ENCODE measurements at places on chromosomes 2 and 18.

GRCh38 chr18:79956276-79956675, 4.8 kb upstream of the SLC66A2 start:
- DNase-seq, result no peak

DNA sequence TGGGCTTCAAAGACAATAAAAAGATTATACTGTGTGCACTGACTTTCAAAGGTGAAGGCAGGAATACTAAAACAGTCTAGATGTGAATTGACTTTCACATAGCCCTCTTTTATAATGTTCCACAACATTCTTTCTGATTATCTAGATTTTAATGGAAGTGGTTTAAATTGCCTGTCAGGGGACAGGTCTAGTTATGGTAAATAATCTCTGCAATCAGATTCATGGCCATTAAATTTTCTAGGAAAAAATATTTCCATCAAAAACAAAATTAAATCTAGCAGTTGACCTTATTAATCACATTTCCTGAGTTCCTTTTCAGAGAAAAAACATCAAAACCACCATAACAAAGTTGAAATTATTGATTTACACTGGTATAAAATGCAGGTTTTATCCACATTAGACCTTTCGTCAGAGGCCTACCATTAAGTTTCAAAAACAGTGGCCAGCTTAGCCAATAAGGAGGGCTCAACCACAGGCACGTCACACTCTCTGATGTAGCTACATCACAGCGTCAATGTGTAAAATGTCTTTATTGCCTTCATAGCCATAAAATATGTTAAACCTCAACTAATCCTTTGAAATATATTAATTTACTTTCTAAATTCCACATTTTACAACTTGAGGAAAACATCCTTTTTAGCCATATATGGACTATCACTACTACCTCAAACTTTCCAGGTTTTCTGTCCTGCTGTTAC, 79.4 kb downstream of the NOL10 start:
- DNase-seq, result no peak

DNA sequence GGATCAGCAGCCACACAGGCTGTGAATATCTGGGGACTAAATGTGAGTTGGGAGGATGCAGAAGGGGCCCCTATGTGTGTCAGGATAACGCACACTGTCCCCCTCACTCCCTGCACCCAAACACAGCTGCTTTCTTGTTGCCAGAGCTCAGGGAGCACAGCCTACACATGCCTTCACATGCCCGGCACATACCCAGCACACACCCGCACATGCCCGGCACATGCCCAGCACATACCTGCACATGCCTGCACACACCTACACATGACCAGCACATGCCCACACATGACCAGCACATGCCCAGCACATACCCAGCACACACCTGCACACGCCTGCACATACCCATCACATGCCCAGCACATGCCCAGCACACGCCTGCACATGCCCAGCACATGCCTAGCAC, 75.6 kb downstream of the TPO start:
- no peak for DNase-seq

GRCh38 chr2:43405829-43406228, 179.4 kb upstream of the ZFP36L2 start:
- no peak for DNase-seq

DNA sequence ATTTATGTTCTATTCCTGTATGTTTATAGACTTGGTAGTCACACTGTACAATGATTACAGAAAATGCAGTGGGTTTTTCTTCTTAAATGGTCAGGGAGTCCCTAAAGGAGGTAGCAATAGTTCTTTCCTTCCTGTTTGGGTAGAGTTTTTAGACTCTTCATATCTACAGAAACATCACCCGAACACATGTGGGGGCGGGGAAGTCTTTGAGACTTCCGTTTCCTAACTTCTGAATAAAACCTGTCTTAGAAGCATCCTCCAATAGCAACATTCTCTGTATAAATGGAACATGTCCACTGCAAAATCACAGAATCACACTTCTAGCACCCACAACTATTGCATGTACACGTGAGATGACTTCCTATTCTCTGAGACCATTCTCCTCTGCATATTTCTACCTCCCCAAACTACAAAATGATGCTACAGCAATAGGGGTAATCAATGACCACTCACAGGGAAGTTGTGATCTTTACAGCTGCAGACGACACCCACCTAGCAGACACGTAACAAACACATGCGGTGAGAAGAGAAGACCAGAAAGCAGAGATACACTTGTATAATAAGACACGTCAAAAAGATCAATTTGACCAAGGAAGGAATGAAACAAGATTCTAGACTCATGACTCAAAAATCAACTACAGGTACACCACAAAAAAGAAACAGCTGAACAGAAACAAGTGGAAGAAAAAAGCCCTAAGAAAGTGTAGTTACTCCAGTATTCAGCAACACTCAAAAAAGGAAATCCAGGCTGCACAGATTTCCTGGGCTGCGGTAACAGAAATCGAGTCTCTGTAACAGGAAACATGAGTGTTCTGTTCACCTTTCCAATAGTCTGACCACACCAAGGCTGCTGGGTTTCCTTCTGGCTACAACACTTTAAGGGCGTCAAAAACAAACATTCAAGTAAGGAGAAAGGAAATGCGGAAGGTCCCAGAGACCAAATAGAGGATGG, 120.4 kb downstream of the ZNF516 start:
- DNase-seq, result no peak

DNA sequence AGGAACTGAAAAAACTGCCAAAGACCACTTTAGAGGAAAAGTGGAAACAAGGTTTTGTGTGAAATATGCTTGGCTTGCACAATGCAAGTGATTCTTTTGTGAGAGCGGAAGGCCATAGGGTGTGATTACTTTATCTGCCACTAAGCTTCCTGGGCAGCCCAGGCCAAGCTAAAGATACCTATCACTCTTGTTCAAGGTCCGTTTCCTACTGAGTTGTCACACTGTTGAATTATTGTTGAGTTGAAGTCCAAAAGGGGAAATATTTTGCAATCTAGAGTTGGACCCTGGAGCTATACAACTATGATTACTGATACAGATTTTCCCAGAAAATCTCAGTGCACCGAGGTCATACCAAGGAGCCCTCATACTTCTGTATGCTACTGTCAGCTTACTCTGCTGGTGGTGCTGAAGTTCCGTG, 72.7 kb upstream of the CTAGE1 start:
- DNase-seq, result no peak

DNA sequence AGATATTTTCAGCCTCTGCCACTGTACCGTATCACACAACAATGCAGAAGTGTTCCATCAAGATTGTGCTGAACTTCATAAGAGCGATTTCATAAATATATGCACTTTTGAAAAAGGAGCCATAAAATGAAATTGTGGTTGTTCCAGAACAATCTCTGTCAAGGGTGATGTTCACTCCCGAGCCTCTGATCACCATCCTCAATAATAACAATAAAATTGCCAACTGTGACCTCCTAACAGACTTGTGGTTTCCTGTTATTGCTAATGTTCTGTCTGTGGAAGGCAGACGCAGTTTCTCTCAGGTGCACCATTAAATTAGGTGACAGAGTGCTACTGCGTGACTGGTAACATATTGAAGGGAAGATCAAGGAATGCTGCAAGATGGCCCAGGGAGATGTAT, 383.7 kb downstream of the SOCS6 start:
- no peak for DNase-seq

DNA sequence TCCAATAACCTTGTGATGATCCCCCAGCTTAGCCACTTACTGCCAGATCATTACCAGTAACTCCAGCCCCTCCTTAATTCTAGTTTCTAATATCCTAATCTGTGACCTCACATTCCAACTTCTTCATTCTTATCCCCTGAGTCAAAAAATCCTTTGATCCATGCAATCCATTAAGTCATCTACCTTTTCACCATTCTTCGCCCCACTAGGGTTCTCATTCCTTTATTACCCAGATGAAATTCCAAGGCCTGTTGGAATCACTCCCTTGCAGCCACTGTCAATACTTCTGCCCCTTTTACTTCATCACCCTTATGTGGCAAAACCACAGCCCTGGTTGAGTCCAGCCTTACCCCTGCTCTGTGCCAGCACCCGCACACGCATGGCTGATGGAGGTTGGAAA, 20.3 kb upstream of the IL36G start:
- no peak for DNase-seq

DNA sequence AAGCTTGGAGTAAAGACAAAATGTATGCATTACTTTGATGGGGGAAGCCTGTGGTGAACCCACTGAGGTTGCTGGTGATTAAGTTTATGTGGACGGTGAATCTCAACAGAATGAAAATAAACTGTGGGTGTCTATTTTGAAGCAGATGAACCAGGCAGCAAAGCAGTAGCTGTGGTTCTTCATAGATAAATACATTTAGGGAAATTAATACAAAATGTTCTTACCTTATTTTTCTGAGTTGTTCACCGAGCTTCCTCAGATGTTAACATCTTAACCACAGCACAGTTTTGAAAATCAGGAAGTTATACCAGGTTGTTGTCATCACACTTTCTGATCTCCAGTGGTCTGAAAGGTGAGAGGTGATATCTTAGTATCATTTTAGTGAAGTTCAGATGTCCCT, 53.9 kb downstream of the NCK2 start:
- DNase-seq, result no peak

GRCh38 chr2:73174244-73174643, 28.1 kb upstream of the NOTO start:
- no peak for DNase-seq

DNA sequence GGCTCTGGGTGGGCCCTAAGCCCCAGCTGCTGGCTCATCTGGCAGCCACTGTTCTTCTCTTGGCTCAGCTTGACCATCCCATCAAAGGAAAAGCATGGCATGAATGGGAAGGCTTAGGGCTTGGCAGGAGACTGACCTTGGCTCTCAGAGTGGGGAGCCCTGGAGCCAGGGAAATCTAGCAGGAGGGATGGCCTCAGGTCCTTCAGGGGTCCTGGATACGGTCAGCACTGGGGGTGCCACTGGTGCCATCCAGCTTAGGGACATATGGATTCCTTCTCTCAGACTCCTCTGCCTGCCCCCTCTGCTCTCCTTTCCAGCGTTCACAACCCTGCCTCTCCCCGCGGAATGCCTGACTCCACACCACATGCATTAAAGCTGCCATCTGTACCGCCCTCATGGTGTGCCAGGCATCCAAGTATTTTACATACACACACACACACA, 165.5 kb upstream of the HAAO start:
- DNase-seq, result no peak

DNA sequence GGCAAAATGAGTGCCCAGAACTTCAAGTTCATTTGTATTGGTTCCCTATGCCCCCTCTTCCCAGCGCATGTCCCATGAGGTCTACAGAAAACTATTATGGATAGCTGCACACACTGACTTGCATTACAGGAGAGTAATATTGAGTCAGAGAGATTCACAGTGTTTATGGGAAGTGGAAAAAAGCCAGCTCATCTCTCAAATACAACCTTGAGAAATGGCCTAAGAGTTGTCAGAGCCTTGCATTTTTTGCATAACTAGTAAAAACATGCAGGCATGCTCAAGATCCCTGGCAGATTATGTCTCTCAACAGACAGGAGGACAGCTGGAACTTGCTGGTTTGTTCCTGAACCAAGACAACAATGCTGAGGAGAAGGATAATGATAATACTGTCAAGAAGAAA, 1292.8 kb downstream of the DSC3 start:
- no peak for DNase-seq

GRCh38 chr18:12283666-12284065, 24.4 kb upstream of the TUBB6 start:
- DNase-seq, result no peak

DNA sequence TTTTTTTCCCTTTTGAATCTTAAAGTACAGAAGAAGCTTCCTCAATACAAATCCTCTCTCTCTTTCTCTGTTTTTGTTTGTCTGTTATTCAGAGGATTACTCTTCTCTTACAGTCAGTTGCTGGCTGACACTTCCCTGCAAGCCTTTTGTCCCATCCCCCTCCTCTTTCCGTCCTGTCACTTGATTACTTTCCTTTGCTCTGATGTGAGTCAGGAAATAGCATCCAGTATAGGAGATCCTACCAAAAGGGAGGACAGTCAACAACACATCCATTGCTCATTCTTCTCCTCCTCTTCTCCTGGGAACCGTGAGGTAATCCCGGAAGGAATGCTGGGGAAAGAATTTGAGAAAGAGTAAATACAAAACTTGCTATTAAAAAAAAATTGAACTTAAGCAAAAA, 79.3 kb upstream of the SCN7A start:
- no peak for DNase-seq

- no peak for DNase-seq
These were observed 30.4 kb downstream of the RNF138 start for GRCh38 chr18:32122039-32122438.

DNA sequence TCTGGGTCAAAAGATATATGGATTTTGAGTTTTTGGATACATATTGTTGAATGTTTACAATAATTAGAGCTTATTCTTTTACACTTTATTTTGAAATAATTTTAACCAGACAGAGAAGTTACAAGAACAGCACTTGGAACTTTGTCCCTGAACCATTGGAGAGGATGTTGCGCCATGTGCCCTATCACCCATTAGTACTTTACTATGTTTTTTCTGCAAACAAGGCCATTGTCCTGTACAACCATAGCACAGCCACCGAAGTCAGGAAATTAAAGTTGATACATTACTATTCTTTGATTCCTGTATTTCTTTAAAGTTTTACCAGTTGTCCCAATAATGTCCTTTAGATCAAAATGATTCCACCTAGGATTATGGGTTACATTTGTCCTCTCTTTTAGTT, 188.8 kb downstream of the ACKR3 start:
- DNase-seq, result no peak

DNA sequence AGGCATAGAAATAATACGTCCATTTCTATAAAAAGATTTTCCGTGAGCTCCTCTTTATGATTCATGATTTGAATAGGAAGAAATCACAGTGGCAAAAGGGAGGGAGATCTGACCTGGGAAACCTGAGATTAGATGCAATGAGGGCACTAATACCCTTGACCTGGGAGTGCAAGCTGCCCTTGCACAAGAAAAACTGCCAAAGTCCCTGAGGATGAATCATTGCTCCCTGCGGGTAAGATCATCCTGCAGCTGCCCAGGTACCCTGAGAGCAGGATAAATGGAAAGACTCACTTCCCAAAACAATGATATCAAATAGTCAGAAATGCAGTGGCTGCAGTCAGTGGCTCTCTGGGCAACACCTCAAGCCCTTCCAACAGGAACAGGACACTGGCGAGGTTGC, 11.6 kb downstream of the FHL2 start:
- no peak for DNase-seq

- DNase-seq, result no peak
These were observed 87.6 kb downstream of the TTC27 start for GRCh38 chr2:32715391-32715841.

- DNase-seq, result no peak
These were observed 1.4 kb upstream of the LAPTM4A start for GRCh38 chr2:20052861-20053281.

- no peak for DNase-seq
These were observed 53.5 kb downstream of the DARS1 start for GRCh38 chr2:135931776-135932443.
